NCI-H82 (cell line): ENCODE measurements at places on chromosomes 16 and 17.

DNA sequence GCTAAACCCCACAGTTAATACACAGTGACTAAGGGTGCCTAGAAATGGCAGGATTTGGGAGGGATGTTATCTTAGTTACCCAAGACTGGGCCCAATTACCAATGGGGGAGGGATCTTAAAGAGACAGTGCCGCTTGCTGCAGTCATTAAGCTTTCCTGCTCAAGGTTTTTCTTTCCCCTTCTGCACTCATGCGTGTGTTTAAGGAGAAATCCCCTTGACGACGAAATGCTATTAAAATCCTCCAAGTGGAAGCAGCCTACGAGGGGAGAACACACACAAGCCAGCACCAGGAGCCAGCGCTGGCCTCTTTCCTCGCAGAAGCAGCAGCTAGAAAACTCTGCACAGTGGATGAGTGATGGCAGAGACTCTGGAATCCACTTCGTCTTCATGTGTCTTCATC, 22.0 kb downstream of the SALL1 start:
- DNase-seq, result peak; percentile 78

DNA sequence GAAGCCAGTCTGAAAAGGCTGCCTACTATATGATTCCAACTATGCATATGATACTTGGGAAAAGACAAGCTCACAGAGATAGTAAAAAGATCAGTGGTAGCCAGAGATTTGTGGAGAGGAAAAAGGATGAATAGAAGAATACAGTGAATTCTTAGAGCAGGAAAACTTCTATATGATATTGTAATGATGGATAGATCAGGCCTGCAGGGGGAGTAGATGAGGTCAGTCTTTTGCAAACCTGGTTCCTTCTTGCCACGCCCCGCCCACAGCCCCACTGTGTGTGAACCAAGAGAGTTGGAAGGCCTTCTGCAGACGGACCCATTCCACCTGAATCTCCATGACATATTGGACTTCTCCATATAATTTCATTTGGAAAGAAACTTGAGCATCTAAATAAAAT, 761 bp upstream of the CCL8 start:
- DNase-seq, result peak; percentile 49

- peak; percentile 13 for DNase-seq
These were observed 16.0 kb downstream of the ZNF821 start for GRCh38 chr16:71867939-71868338.

DNA sequence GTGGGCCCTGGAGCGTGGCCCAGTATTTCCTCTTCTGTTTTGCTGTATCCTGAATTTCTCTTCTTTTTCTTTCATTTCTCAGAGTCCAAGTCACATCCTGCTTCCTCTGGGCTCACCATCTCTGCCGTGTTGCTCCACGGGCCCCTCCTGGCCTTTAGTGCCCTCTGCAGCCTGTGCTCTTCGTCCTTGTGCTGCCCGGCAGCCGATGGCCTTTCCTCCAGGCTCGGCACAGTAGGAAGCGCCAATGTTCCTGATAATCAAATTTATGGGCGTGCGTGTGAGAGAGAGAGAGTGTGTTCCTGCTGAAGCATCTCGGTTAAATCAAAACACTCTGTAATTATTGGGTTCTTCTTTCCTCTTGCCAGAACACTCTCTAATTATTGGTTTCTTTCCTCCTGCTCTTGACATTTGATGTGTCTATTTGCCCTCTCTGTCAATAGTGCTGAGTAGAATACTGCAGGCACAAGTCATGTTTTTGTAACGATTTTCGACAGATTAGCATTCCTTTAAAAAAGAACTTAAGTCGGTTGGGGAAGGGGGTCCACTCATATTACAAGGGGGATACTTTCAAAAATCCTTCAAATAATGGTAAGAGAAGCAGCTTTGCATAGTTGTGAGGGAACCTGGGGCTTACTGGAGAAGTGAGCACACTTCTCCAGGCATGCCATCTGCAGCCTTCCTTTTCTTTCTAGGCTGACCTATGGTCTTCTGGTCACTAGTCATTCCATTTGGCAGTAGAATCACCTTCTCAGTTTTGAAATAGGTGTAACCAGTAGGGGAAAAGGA, 126.6 kb downstream of the RPTOR start:
- DNase-seq, result no peak
